WTC11 (cell line): ENCODE measurements at places on chromosomes 12 and 14. TPM values are rescaled to one million over a fixed set of nuclear protein-coding genes. Genes with fewer than 3 reads are reported as not detected.
A peak's percentile ranks its signal among the peaks of the same experiment; 100 is the strongest.

DNA sequence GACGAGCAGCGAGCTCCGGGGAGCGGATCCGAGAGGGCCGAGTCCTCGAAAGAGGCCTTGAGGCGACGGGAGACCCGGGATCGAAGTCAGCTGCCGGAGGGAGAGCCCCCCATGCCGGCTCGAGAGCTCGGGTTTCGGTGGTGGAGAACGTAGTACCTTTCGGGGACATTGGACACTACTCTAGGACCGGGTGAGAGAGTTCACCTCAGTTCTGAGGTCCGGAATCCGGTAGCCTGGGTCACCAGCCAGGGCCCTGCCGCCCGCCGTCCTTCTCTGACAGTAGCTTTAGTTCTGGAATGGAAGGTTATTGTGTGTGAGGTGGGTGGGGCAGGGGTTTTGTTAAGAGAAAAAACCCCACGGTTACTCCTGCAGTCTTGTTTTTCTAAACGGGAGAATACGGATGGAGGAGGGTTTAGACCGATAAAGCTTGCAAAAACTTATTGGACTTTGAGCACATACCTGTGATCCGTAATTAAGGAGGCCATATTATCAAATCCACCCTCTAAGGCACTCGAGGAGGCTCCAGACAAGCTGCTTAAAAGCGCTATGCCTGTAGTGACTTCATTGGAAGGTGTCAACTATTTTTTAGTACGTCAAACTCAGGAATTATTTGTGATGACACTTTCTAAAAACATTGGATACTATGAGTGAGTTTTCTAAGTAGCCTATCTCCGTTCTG lies 765 bp downstream of the SCYL2 start:
- peak overlapping the region; percentile 60 for H3K27ac ChIP-seq
- peaks cover 20% of the 10 kb centered on the region for H3K4me1 ChIP-seq
- H3K4me3 ChIP-seq = peak overlapping the region; percentile 98

KLRK1 gene
- total RNA-seq = 0.15 to 0.23 TPM in 2 of 3 replicates, not detected in the other

DNA sequence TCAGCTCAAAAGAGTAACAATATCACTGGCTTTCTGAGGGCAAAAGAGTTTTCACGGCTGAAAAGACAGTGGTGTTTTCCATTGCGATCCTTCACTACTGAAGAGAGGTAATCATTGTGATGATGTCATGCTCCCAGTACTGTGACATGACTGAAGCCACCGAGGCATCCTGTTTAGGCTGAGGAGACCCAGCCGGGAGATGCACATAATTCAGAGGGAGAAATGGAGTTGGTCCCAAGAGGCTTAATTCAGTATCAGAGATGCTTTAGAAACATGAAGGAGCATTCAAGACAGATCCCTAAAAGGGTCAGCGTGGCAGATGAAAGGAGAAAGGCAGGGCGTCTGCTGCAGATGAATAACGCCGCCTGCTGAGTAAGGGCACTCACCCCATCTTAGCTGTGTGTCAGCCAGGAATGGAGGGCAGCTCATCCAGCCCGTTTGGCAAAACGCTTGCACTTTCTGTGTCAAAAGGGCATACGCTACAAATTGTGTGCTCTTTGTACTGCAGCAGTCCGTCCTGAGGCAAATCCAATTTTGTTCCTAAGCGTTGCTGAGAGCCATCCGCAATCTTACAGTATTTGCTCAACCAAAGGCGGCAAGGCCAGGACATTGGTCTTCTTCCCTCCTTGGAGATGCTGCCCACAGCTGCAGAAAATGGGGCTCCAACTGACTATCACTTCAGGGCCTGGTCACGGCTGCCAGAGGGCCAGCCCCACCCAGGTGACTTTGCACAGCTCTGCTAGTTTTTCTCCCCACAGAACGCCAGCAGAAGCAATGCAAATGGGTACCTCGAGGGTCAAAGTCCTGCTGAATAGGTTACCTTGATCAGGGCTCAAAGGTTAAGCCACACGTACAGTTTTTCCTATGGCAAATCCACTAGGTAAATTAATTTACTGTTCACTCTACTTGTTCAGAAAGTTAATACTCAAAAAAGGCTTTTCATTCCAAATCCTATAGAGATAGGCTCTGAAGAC lies 23.5 kb downstream of the CCDC92 start:
- H3K4me1 ChIP-seq = no peaks in the 10 kb centered on the region
- no peak for DNase-seq
- no peaks in the 10 kb centered on the region for H3K36me3 ChIP-seq

METTL25 gene
- total RNA-seq = 6.3 to 8.0 TPM (median 7.2 TPM) in 3 replicates

RTL1 gene
- 0.05 to 0.07 TPM in 2 of 3 replicates, not detected in the other for total RNA-seq

DNA sequence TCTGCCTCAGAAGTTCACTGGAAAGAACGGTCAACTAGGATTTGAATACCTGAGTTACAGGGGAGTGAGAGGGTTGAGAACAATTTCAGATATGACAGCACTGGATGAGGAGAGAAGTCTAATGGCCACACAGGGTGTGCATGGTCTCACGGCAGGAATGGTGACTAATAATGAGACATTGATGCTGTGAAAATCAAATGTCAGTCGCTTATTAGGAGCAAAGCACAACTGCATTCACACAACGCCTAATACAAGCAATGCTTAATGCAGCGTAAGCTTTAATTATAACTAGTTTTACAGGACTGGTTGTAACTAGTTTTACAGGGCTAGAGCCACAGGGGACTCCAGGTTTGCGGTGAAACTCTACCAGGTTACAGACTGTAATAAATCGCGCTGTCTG lies 23.4 kb upstream of the PRIMA1 start:
- H3K36me3 ChIP-seq = peaks cover 40% of the 10 kb centered on the region
- H3K4me3 ChIP-seq = no peak overlapping the region

GRCh38 chr14:39122330-39123138 lies 8.4 kb downstream of the GEMIN2 start:
- H3K36me3 ChIP-seq = peaks cover 48% of the 10 kb centered on the region
- no peaks in the 10 kb centered on the region for H3K27me3 ChIP-seq
- no peak overlapping the region for H3K4me3 ChIP-seq
- no peak for DNase-seq
- H3K4me1 ChIP-seq = no peaks in the 10 kb centered on the region

KRT83 gene
- total RNA-seq = not detected in 3 replicates

OAS3 gene
- 1.2 to 1.6 TPM (median 1.4 TPM) in 3 replicates for total RNA-seq

GRCh38 chr14:94631536-94632304 lies 19.5 kb downstream of the SERPINA3 start:
- H3K27me3 ChIP-seq = no peaks in the 10 kb centered on the region; the same call in 1 of the 2 replicates
- H3K36me3 ChIP-seq = no peaks in the 10 kb centered on the region
- H3K27ac ChIP-seq = no peak overlapping the region
- no peak for DNase-seq

GRCh38 chr12:32661706-32662105 lies 17.4 kb upstream of the DNM1L start:
- no peak overlapping the region for H3K27ac ChIP-seq
- H3K4me3 ChIP-seq = no peak overlapping the region
- no peaks in the 10 kb centered on the region for H3K36me3 ChIP-seq
- peaks cover under 1% of the 10 kb centered on the region; the same call in 1 of the 2 replicates for H3K4me1 ChIP-seq

- no peak overlapping the region for H3K27ac ChIP-seq
- no peaks in the 10 kb centered on the region for H3K27me3 ChIP-seq
- no peak for DNase-seq
- H3K36me3 ChIP-seq = no peaks in the 10 kb centered on the region
Measured at GRCh38 chr14:50844391-50844790, 13.4 kb upstream of the NIN start.

TPH2 gene
- 0.55 to 0.83 TPM (median 0.64 TPM) in 3 replicates for total RNA-seq

GRCh38 chr12:87320724-87321123 lies 708.5 kb downstream of the C12orf50 start:
- no peak overlapping the region for H3K27ac ChIP-seq
- no peaks in the 10 kb centered on the region for H3K4me1 ChIP-seq
- no peak for DNase-seq
- H3K36me3 ChIP-seq = no peaks in the 10 kb centered on the region
- no peaks in the 10 kb centered on the region for H3K27me3 ChIP-seq

DNA sequence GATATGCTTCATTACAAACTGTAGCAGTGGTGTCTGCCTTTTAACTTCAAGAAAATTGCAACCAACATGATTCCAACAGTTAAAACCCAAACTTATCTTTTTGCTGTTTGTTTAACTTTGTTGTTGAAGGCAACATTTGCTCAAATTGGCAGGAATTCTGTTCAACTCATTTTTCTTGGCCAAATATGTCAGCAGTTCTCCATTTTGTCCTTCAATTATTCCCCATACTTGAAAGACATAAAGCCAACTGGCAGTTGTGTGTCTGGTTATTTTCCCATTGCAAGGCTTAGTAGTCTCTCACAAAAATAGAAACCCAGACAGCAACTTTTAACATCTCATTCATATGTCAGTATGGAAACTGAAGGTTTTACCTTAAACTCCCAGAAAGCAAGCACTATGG lies 146.3 kb downstream of the LRIG3 start:
- peaks cover 2% of the 10 kb centered on the region; the same call in 1 of the 2 replicates for H3K36me3 ChIP-seq
- no peak overlapping the region for H3K27ac ChIP-seq
- H3K27me3 ChIP-seq = no peaks in the 10 kb centered on the region
- no peak overlapping the region for H3K4me3 ChIP-seq
- no peak for DNase-seq

DNA sequence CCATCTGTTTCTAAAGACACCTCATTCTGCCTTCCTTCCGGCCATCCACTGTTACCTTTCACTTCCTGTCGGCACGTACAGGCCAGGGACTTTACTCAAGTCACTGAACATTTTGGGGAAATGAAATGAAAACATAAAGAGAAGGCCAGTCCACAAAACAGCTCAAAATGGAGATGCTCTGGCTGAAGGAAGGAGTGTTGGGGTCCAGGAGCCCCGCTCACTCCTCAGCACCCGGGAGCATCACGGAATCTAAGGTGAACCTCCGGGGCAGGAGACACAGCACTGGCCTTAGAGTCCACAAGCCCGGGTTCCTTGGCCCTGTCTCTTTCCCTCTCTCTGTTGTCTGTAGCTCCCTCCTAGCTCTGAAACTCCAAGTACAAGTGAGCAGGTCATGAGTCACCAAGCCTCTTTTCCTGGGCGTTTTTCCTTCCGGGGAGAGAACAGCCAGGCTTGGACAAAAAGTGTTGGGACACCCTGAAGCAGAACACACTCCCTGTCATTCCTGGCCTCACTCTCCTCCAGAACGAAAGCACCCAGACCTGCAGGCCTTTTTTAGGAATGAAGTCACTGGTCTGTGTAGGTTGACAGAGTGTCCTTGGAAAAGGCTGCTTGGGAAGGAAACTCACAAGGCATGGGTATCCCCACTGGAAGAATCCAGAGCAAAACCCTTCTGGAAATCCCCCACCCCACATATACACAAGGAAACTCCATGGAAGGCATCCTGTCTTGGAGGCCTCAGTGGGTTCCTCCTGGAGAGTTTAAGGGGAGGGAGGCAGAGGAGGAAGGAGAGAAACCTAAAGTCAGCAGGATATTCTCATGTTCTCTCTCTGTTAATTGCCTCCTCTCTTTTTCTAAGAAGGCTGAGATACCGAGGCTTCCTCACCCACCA lies 245.3 kb downstream of the ZFP36L1 start:
- peaks cover 8% of the 10 kb centered on the region for H3K27me3 ChIP-seq
- DNase-seq = no peak
- no peak overlapping the region for H3K4me3 ChIP-seq
- H3K27ac ChIP-seq = no peak overlapping the region
- H3K36me3 ChIP-seq = no peaks in the 10 kb centered on the region

DNA sequence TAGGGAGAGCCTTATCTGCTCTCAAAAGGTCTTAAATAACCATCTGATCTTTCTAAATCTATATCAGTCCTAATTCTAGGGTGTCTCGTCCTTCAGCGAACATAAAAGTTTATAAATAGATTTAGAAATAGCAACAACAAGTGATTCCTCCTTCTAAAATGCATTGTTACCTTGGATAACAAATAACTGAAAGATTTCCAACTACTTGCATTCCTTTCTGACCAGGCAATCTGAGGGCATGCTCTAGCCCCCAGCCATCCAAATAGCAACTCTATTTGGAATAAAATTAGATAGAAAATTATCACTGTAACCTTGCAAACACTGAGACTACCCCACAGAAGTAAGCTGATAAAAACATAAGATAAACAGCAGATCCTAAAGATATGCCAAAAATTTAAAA lies 21.8 kb upstream of the KRR1 start:
- H3K4me3 ChIP-seq = no peak overlapping the region
- H3K27me3 ChIP-seq = no peaks in the 10 kb centered on the region
- H3K4me1 ChIP-seq = no peaks in the 10 kb centered on the region

ASCL1 gene
- total RNA-seq = 0.07 to 0.14 TPM (median 0.07 TPM) in 3 replicates

HOXC12 gene
- total RNA-seq = not detected in 3 replicates

GRCh38 chr14:93395231-93395630 lies 35.5 kb upstream of the UNC79 start:
- H3K36me3 ChIP-seq = peaks cover 6% of the 10 kb centered on the region
- H3K27ac ChIP-seq = no peak overlapping the region
- no peaks in the 10 kb centered on the region; the same call in 1 of the 2 replicates for H3K27me3 ChIP-seq

DNA sequence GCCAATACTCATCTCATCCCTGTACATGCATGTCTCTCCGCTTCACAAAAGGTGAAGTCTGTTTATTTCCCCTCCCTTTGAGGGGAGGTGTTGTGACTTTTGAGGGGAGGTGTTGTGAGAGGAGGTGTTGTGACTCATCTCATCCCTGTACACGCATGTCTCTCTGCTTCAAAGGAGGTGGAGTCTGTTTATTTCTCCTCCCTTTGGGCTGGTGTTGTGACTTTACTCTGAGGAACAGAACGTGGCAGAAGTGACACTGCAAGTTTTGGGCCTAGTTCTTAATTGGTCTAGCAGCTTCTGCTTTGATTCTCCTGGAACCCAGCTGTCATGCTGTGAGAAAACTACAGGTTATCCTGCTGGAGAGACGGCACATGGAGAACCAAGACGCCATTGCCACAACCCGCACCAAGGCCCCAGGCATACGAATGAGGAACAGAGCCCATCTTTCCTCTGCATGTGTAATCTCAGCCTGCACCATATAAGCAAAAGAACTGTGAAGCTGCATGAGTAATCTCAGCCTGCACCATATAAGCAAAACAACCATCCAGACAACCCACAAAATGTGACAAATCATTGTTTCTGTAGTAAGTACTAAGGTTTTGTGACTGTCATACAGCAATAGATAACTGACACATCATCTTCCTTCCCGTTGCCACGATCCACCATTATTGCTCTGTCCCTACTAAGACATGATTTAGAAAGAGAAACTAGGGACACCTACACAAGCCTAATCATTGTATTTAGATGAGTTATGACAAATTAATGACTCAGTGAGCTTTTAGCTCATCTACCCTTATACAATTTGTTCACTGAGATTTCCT lies 30.0 kb downstream of the GALNT4 start:
- H3K36me3 ChIP-seq = peaks cover 5% of the 10 kb centered on the region
- DNase-seq = no peak
- no peak overlapping the region for H3K27ac ChIP-seq
- H3K4me1 ChIP-seq = peaks cover 6% of the 10 kb centered on the region; the same call in 1 of the 2 replicates

DNA sequence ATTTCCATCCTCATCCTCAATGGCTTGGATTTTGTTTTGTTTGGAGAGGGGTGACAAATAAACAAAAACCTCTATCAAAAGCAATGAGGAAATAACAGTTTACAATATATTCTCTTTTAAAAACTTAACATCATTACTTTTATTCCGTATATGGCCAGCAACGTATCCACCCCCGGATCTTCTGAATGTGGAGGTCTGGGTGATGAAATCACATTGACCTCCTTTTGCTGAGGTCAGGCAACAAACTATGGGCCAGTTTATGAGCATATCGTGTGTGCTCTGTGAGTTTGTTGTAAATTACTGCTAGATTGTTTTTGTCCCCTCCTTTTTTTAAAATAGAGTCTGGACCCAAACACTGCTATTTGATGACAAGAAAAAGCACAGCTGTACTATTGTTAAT lies 178.1 kb downstream of the BCAT1 start:
- no peak overlapping the region for H3K27ac ChIP-seq
- H3K36me3 ChIP-seq = 0 out of 2 replicates have a peak, but pooled peaks cover 4% of the 10 kb centered on the region
- H3K4me3 ChIP-seq = no peak overlapping the region
- DNase-seq = no peak
- no peaks in the 10 kb centered on the region; the same call in 1 of the 2 replicates for H3K27me3 ChIP-seq

- no peak overlapping the region for H3K4me3 ChIP-seq
- DNase-seq = peak; percentile 75
- H3K36me3 ChIP-seq = peaks cover 52% of the 10 kb centered on the region
- H3K4me1 ChIP-seq = peaks cover 22% of the 10 kb centered on the region
- no peaks in the 10 kb centered on the region for H3K27me3 ChIP-seq
Measured at GRCh38 chr12:26651566-26652188, 181.3 kb downstream of the ITPR2 start.
